ENCODE measurements at places on chromosomes 12 and 14.

- no peak for DNase-seq
Observed at GRCh38 chr14:69631509-69631908, 20.1 kb downstream of the SUSD6 start.

GRCh38 chr12:102781117-102781516, 135.9 kb downstream of the PAH start:
- no peak for DNase-seq

- DNase-seq = peak; percentile 7
Observed at GRCh38 chr14:74018174-74018585, 908 bp downstream of the ENTPD5 start.

DNA sequence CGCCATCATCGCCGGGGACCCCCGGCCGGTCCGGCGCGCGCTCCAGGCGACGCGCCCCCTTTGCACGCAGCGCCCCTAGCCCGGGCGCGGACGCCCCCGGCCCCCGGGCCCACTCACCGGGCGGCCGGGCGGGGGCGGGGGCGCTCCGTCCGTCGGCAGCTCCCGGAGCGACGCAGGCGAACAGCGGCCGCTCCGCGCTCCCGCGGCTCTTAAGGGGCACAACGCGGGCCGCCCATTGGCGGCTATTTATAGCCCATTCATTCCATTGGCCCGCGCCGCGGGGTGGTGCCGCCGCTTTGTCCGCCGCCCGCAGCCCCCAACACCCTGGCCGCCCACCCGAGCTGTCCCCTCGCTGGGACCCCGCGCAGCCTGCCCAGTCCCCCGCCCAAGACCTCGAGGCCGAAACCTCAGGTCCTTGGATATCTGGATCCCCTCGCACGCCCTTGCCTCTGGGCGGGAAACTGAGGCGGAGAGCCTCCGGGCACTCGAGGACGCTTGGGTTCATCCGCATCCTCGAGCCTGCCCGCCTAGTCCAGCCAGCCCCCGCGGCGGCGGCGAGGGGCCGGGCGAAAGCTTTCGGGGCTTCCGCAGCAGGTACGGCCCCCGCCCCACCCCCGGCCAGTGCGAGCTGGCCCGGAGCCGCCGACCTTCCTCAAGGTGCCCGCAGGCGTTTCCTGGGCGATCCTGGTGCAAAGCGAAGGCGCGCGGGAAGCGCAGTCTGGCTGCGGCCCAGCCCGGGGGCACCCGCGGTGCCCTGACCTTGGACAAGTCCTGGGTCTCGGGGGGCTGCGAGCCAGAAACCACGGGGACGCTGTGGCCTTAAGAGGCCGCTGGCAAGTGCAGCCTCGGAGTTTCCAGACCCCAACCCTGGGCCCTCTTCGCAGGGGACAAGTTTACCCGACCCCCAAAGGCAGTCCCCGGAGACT, at the start of gene CKB:
Gene CKB, minus strand, starts transcription at position 182 of the 926 bp plus-strand sequence. CDS start 337 bp downstream, outside the sequence.
- peak; percentile 85 for DNase-seq

DNA sequence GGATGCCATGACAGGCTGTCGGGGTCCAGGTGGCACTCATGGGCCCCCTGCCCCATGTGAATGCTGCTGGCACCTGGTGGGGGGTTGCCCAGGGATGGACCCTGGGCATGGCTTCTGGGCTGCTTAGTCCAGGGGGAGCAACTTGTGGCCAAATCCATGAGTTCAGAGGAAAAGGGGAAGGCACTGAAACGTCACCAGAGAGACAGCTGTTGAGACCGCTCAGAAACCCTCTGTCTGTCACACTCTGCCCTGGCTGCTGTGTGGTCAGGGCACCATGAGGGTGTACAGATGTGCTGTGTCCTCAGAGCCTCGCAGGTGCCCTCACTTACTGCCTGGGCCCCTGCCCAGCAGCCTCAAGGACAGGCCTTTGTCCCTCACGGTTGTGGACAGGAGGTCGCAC, 9.4 kb downstream of the CLBA1 start:
- no peak for DNase-seq

- peak; percentile 77 for DNase-seq
Observed at GRCh38 chr14:100383727-100384158, 60.6 kb downstream of the SLC25A47 start.

DNA sequence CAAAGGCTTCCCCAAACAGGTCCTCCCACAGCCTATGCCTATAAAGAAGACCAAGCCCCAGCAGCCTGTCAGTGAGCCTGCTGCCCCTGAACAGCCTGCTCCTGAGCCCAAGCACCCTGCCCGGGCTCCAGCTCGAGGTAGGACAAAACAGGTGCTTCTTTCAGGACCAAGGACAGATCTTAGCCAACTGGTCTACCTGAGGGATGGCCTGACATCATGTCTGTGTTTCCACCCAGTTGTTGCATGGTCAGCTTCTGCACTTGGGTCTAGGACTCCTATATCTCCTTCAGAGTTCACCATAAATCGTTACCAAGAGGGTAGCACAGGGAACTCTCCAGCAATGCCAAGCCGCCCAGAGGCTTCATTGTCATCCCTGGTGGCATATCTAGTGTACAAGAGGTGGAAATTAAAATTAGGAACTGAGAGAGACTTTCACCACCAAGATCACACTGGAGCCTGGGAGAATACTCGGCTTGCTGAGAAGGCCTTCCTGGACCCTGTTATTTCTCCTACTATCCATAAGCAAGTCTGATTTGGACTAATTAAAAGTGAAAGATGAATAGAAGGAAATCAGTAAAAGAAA, 38.2 kb upstream of the OAS1 start:
- DNase-seq = no peak

DNA sequence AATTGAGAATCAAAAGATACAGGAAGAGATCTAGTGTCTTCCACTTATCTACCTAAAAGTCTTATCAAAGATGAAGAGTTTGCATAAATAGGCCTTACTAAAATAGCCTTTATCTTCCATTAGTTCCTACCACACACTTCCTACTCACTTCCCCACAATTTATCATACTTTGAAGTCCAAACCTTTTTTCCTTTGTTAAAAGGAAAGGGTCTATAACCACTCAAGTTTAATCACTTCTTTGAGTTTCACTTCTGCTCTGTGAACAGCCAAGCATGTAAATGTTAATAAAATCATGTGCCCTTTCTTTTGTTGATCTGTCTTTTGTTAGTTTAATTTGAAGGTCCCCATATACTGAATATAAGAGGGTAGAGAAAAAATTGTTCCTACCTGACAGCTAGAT, 114.5 kb downstream of the PHLDA1 start:
- no peak for DNase-seq

DNA sequence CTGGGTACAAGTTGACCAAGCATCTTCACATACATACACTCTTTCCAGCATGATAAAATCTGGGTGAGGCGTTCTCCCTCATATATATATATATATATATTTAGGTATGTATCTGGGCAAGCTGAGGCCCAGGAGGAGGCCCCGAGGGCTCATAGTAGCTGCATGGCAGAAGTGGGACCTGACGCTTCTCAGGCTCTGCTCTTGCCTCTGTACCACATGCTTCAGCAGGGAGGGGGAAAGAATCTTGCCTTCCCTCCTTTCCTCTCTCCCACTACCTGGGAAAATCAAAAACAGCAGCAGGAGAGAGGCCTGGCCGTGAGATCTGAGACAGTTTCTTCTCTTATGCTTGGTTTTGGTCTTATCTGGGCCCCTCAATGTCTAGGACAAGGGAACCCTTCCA, 9.2 kb downstream of the PPP1R1A start:
- no peak for DNase-seq

DNA sequence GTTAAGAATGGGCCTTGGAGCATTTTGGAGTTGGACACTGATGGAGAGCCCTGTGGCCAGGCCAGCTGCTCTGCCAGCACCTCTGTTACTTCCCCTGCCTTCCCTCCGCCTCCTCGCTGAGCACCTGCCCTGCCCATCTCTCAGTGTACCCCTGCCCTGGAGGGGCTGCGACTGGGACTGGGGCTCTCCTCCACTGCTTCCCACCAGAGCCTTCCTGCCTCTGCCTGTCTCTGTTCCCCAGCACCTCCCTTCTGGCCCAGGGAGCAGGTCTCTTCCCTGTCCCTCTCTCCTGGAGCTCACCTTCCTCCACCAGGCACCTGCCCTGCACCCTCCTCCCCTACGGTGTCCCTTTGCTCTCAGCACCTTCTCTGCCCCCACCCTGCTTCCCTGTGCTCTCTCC, 62.1 kb downstream of the WDR20 start:
- no peak for DNase-seq

DNA sequence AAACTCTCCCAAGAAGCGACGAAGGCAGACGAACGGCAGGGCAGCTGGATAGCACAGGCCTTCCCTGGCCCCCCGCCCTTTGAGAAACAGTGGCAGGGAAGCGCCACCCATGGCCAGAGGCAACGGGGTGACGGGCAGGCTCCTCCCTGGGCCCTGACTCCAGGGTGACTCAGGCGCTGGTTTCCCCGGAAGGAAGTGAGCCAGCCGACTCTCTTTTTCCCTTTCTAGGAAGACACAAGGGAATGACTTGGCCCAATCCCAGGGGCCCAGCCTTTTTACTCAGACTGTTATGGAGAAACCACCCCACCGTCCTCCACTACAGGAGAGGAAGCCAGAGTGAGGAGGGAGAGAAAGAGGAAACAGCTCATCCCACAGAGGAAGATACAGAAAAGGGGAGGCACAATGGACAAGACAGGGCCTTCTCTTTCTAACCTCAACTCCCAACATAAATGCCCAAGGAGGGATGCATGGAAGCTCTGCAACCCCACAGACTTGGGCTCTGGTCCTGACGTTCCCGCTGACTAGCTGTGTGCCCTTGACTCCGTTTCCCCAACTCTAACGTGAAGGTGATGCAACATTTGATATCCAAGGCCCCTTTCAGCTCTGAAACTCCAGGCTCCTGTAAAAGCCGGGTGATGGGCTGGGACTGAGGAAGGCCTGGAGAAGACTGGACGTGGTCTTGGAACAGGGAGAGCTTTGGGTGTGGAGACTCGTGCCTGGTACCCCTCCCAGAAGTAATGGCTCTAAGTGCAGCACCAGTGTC, 27.9 kb downstream of the ACTN1 start:
- no peak for DNase-seq

DNA sequence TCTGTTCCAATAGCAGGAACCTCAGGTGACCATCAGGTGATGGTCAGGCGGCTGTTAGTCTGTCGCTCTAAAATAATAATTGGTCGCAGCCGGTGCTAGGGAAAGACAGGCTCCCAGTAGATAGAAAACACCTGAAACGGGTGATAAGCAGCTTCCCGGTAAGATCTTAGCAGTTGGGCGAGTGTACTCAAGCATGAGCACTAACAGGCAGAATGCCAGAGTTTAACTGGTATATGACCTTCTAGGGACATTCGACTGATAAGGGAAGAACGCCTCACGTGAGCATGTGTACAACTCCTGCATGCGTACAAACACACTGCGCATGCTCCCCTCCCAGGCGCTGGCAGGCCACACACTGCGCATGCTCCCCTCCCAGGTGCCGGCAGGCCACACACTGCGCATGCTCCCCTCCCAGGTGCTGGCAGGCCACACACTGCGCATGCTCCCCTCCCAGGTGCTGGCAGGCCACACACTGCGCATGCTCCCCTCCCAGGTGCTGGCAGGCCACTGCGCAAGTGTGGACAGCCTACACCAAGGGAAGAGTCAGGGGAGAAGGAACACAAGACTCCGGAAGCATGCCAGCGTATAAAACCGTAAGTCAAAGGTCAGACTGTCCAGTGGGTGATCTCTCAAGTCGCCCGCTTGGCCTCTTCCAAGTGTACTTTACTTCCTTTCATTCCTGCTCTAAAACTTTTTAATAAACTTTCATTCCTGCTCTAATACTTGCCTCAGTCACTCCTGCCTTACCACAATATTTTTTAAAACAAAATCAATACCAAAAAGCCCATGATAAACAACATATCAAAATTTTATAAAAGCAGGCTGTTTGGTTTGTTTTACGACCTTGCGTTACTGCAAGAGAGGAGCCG, 24.5 kb downstream of the GPRC5D start:
- DNase-seq = no peak

GRCh38 chr12:102990419-102990818, 32.9 kb downstream of the ASCL1 start:
- no peak for DNase-seq

DNA sequence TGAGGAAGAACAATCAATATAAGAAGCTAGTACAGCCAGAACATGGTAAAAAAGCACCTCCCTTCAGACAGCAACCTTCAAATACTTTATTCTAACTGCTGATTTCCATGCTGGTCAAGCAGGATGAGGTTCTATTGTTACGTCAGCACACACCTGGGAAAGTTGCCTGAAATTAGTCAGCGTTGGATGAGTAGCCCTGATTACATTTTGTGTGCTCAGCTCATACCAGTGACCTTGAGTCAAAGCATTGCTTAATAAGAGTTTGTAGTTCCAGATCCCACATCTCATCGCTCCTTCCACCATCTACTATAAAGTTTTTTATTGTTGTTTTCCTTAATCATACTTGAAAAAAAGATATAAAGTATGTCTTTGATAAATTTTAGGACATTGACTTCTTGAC, 361.5 kb downstream of the EGLN3 start:
- DNase-seq = no peak

DNA sequence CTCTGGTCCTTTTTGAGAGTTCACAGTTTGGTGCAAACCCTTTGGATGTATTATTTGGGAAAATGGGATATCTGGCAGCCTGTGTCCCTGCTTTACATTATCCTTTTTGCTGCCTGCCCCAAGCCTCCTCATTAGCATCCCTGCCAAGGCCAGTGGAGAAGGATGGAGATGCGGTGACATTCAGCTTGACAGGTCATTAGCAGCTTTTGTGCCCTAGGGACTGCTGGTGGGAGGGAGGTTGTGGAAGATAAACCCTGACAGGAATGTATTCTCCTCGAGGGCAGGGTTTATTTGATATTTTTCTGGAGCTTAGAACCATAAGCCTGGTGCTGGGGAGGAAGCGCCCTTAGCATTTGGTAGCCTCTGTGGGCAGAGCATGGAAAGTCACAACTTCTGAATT, 49.3 kb downstream of the PTPN11 start:
- no peak for DNase-seq

DNA sequence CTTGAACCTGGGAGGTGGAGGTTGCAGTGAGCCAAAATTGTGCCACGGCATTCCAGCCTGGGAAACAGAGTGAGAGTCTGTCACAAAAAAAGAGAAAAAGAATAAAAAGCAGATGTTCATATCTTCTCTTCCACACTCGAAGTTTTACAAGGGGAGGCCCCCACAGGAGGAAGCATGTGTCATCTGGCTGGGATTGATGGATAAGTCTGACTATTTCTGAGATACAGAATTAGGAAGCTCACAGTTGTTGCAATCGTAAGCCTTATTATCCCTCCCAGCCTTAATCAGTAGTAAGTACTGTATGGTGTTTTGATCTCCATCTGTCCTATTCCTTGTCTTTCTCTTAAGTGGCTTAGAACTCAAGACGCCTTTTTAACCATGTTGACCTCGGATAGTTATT, 31.9 kb upstream of the RASSF8 start:
- DNase-seq = no peak

DNA sequence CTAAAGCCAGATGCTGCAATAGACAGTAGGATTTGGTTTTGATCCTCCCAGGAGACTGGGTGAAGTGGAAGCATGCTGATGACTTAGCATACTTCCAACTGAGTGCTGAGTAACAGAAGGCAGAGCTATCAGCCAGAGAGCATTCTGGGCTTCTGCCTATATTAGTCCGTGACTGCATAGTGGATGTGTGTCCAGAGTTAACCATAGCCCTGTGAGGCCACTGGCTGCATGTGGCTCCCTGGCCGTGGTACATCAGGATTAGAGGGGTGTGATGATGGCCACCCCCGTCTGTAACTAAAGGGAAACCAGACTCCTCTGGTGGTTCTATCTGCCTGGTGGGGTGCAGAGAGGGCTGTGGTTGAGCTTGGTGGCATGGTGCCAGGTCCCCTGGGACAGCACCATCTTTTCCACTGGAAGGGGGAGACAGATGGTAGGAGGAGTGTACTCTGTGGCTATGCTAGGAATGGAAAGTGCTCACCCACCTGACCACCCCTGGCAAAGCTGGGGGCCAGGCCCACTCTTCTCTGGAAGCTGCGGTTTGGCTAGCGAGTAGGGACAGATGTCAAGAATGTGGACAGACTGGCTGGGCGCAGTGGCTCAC, 27.4 kb downstream of the ABCD4 start:
- no peak for DNase-seq

GRCh38 chr12:4482936-4483335, 37.3 kb upstream of the FGF6 start:
- no peak for DNase-seq
